ENCODE measurements at places on chromosomes 1 and 21.

DNA sequence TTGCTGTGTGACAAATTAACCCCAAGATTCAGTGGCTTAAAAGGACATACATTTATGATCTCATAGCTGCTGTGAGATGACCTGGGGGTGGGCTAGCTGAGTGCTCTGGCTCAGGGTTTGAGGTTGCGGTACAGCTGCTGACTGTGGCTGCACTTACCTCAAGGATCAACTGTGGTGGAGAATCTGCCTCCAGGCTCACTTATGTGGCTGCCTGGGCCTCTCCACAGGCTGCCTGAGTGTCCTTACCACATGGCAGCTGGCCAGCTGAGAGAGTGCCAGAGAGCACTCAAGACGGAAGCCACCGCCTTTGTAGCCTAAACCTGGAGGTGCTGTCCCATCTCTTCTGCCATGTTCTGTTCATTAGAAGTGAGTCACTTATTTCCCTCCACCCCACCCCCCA, 5.7 kb downstream of the LRRC71 start:
- DNase-seq = no peak

- no peak for DNase-seq
Observed at GRCh38 chr1:7786795-7787194, 2.7 kb downstream of the PER3 start.

- DNase-seq = no peak
Observed at GRCh38 chr1:246856371-246856770, 75.4 kb downstream of the AHCTF1 start.

GRCh38 chr1:23421343-23421742, 3.2 kb downstream of the TCEA3 start:
- DNase-seq = no peak

- no peak for DNase-seq
Observed at GRCh38 chr21:42619166-42619565, 34.3 kb upstream of the PDE9A start.

DNA sequence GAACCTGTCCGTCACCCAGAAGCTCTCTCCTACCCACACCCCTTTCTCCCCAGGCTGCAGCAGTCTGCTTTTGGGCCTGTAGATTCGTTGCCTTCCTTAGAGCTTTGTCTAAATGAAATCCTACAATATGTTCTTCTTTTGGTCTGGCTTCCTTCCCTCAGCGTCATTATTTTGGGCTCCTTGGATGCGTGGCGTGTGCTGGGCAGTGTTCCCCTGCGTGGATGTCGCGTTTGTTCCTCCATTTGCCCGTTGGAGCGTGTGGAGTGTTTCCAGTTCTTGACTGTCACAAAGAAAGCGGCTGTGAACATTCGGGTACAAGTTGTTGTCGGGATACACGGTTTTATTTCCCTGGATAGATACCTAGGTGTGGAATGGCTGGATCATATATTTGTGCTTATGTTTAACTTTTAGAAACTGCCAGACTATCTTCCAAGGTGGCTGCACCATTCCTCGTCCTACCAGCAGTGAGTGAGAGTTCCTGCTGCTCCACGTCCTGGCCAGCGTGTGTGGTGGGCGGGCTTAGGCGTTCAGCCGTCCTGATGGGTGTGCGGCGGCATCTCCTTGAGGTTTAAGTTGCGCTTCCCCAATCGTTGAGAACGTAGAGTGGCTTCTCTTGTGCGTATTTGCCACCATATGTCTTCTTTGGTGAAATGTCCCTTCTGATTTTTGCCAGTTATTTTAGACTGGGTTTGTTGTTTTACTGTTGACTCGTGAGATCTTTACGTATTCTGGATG, 31.7 kb downstream of the SKI start:
- DNase-seq = no peak

DNA sequence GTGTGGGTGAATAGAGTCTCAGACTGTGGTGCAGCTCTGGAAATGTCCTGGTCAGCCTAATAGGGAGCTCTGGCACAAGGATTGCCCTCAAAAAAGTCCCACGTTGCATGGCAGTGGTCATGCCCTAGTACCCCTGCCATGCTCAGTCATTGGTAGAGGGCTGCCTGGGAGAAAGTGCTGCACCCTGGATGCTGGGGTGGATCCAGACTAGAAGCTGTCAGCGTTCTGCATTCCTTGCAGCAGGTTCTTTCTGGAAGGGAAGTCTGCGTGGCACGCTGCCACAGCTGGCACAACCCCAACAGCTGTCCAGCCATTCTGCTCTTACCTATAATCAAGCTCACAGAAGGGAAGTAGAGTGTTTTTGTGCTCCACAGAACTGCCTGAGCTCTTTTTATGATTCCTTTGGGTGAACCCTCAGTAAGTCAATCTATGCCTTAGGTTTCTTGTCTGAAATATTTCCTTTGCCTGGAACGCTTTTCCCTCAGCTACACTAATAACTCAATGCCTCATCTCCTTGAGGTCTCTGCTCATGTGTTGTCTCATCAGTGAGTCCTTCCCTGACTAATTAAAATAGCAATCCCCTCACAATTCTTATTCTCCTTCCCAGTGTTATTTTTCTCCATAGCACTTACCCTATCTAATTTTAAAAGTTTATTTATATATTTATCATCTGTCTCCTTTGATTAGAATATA, 61.5 kb upstream of the JAK1 start:
- DNase-seq = no peak

DNA sequence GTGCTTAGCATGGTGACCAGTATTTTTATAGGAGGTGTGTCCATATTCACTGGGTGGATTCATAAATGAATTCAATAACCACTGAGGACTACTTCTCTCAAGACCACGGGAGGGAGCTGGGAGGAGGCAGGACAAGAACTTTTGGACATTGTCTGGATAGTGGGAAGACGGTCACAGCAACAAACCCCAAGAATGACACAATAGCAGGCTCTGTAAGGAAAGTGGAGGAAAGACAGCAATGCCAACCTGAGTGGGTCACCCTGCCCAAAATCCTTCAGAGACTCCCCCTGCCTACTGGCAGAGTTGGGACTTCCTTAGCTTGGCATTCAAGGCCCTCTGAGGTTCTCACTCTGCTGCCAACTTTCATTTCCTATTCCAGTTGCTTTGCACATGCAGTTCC, 42.0 kb downstream of the GLIS1 start:
- DNase-seq = no peak

GRCh38 chr1:178912597-178912996, 41.7 kb upstream of the ANGPTL1 start:
- no peak for DNase-seq

DNA sequence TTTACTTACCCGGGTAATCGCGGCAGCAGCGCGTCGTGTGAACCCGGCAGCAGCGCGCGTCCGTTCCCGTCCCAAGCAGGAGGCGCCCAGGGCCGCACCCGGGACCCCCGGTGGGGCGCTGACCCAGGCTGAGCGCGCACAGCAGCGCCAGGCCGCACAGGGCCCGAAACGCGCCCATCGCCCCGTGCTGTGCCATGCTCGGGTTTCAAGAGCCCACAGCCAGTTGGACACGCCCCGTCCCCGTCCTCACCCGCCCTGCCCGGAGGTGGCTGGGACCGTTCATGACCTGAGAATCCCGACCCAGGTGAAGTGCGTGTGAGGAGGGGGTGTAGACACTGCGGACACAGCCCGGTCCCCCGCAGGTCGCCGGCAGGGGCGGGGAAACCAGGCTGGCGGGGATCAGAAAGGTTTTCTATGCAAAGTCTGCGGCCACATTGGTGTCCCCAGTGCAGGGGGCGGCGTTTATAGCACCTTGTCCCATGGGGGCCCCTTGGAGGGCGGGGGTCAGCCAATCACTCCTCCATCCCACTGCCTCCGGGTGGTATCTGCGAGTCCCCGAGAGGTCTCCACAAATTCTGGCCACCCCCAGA, at the start of gene TNFRSF18:
TSS of gene TNFRSF18 (minus strand) at position 217 of the 590 bp plus-strand sequence. CDS start at position 196, 21 bp downstream.
- no peak for DNase-seq

- no peak for DNase-seq
Observed at GRCh38 chr1:240107058-240107684, 15.5 kb downstream of the FMN2 start.

DNA sequence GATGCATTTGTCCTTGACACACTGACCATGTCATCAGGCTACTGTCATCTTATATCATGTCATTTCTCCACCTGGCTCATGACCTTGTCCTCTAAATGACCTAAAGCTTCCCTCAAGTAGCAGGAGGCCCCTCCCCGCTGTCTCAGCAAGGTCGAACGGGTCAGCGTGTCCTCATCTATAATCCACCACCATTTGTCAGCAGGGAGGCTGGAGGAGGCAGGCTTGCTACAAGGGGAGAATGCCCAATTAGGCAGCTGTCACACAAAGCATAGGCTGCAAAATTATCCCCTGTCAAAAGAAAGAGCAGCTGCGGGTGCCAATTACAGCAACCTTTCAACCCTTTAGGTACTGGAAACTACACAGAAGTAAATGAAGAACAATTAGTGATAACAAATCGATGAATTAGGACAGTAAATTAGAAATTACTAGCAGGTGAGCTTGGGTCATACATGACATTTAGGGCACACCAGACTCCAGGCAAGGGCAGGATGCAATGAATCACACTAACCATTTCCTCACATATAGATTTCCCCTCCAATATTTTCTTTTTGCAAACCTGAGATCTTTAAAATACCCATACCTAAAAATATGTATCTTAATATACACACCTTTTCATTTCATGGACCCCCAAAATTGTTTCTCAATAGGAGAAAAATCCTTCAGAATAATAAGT, 61.2 kb downstream of the NRIP1 start:
- no peak for DNase-seq

DNA sequence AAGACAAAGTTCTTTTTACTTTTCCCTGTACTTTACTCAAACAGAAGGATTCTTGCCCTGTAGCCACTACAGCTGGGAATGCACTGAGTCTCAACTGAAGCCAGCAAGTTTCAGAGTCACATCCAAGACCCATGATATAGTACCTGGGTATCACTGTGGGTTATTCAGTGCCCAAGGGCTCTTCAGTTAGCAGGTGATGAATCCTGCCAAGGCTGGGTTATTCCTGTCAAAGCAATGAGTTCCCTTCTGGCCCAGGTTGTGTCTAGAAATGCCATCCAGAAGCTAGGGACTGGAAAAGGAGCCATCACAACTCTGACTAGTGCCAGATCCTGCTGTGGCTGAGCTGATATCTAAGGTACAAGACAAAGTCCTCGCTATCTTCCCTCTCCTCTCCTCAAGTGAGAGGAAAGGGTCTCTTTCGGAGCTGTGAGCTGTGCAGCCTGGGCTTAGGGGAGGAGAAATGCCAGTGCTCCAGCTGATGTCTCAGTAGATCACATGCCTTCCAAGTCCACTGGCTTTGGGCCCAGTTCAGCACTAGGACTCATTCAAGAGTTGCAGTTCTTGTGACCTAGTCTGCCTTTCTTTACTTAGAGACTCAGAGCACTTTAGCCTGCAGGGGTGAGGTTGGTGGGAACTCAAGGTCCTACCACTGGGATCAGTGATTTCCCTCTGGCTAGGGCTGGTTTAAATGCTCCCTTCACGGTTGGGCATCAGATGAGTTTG, 369.4 kb downstream of the TBX15 start:
- DNase-seq = no peak

GRCh38 chr1:199353906-199354305, 673.6 kb upstream of the NR5A2 start:
- no peak for DNase-seq

DNA sequence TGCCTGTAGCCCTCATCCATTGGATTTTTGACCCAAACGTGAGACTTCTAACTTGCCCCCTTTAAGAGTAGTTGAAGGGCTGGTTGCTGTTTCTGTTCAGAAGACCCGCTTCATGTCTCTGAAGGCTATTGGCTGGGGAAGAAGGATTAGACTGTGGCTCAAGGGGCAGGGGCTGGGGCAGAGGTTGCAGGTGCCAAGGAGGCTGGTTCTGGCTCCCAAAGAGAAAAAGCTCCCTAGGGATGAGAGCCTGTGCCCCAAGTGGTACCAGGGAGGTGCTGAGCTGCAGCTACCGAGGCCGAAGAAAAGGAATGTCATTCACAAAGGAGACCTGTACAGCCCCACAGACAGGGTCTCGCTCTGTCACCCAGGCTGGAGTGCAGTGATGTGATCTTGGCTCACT, 5.8 kb downstream of the WNT3A start:
- DNase-seq = no peak

DNA sequence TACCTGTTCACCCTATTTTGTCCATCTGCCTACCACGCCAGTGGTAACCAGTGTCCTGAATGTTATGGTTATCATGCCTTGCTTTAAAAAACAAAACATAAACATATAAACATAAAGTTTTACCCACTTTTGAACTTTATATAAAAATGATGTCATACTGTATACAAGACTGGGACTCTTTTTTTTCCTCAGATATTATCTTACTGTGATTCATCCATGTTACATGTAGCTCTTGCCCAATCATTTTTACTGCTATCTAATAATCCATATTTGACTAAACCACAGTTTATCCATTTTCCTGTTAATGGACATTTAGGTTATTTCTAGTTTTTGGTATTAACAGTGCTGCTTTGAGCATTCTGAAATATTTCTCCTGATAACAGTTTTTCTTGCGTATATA, 78.8 kb downstream of the GPR161 start:
- no peak for DNase-seq

DNA sequence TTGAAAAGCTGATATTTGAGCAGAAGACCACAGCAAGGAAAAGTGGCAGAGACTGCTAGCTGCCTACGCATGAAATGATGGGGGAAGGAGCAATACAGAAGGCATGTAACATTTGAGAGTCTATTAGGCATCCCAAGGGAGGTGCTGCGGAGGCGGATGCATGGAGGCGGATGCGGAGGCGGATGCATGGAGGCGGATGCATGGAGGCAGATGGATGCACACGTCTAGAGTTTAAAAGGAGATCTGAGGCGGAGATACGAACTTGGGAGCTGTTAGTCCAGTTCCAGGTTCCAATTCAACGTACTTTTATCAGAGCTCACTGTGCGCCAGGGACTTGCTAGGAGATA, 744 bp upstream of the DDX20 start:
- no peak for DNase-seq

- no peak for DNase-seq
Observed at GRCh38 chr21:26637201-26637745, 64.2 kb upstream of the CYYR1 start.

DNA sequence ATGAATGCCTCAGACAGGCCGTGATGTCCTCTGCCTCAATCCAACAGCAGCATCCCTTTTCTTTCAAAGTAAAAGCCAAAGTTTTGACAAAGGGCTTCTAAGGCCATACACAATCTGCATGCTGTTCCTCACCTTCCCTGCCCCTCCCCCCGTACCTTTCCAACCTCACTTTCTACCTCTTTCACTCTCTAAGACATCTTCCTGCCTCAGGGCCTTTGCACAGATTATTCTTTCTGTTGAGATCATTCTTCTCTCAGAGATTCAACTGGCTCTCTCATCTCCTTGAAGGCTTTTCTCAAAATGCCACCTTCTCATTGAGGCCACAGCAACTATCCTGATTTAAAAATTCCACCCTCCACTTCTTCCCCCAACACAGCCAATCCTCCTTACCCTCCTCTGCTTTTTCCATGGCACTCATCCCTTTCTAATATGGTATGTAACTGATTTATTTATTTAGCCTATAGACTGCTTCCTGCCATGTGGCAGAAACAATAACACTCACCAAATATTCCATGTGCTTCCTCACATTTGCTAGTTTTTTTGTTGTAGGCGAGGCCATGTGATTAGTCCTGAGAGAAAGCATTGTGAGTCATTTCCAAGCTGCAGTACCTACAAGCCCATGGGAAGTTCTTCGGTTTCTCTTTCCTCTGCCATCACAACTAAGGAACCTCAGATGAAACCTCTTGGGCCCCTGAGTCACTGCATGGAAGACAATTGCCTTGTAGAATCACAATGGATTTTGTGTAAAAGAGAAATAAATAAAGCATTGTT, 58.7 kb upstream of the GADD45A start:
- DNase-seq = no peak

All from central memory CD4-positive, alpha-beta T cell (primary cell).